ENCODE measurements at places on chromosomes 2 and 18. TPM values are rescaled to one million over a fixed set of nuclear protein-coding genes. Genes with fewer than 3 reads are reported as not detected.

The SMYD1 gene
- 325 TPM for total RNA-seq

The OSBPL6 gene
- 52.6 TPM for total RNA-seq

DNA sequence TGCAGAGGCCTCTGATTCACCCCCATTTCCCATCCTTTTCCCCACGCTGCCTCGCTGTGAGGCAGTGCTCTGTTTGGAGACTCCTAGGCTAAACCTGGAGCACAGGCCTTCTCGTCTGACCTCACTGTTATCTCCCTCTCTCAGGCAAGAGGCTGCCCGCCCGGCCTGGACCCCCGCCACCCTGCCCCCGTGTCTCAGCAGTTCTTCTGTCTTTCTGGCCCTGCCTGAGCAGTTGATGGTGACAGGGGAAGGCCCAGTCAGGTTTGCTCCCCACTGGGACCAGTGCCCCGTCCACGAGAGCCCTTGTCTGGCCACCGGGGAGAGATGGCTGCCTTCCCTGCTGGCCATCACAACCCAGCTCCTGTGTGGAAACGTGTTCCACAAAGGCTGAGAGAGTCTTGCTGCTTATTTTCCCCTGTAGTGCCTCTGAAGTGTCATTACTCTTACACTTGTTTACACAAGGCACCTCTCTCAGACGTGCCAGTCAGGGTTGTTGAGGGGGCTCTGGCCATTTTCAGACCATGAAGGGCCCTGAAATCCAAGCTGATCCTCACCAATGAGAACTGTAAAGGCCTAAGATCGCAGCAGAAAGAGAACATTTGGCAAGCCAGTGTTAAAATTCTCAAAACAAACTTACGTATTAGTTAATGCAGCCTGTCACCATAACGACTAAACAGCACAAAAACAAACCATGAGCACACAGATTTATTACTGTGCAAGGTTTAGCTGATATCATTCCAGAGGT lies 210.9 kb downstream of the NDUFA10 start:
- no peak for DNase-seq

- DNase-seq: no peak
Measured at GRCh38 chr2:235508371-235509160, 14.7 kb downstream of the AGAP1 start.

DNA sequence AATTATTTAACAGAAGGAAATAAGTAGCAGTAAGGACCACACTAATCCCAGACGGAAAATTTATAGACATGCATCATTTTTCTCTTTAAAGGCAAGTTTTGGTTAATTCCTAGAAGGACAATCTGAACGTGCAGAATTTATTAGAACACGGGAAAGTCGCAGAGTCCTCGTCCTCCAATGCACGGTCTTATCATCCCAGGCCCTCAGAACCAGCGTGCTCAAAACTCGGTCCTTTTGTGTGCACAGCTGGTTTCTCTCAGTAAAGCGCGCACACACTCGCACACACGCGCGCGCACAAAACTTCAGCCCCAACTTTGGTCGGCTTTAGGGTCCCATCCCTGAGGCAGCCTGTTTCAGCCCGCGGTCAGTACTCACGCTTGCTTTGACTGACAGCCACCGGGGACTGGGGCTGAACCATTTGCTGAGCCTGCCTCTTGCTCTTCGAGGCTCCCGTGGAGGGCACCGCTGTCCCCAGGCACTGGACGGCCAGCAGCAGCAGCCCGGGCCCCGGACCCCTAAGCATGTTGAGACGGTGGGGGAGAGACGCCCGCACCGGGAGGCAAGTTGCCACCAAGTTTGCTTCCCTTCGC lies 493 bp downstream of the FN1 start:
- DNase-seq: peak; percentile 54

GRCh38 chr2:12199491-12200211 lies 453.2 kb downstream of the LPIN1 start:
- DNase-seq: no peak

- no peak for DNase-seq
Measured at GRCh38 chr2:4047961-4048891, 344.9 kb downstream of the DCDC2C start.

GRCh38 chr2:39377226-39377939 lies 59.7 kb downstream of the MAP4K3 start:
- no peak for DNase-seq

DNA sequence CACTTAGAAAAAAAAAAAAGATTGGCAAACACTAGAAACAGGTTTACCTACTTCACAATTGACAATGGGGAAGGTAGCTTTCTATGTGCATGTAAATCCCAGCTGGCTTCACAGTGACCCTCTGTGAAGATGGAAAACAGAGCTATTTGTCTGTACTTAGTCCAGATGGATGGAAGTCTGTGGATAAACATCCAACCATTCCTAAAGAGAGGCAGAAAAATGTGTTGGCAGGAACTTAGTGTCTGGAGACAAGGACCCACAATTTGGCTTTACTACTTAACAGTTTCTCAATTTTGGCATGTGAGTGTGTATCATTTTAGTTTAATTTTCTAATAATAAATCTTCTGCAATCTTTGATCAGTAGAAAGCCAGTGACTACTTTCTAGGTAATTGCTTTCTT lies 154.4 kb downstream of the RAD51AP2 start:
- DNase-seq: no peak

DNA sequence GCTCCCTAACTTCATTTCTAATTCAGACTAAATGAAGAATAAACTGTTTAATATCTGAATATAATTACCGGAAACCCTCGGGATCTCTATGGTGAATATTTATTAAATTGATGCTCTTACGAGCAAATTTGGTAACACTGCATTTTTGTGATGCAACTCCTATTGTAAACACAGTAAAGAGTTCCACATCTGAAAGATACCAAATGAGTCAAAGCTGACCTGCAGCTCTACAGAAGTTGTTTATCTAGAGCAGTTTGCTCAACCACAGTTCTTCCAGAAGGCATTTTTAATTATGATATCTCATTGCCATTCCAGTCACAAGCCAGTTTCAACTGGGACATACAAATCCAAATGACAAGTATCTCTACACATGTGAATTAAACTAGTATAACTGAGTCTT lies 129.7 kb downstream of the PKP4 start:
- DNase-seq: no peak

DNA sequence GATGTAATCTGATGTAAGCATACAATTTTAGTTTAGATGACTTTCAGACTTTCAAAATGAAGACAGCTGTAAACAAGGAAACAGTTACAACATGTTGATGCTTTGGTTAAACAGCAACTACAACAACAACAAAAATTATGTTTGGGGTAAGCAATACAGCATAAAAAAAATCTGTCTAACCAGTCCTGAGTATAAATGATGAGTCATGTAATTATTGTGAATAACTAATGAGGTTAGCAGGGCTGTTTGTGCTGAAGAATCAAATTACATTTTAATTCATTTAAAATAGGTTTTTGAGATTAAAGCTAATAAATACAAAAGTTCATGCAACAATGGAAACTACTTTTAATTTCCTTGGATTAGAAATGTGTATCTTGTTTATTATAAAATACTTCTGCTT lies 266.9 kb downstream of the LRP1B start:
- DNase-seq: no peak

GRCh38 chr18:8424481-8424880 lies 184.8 kb upstream of the RAB12 start:
- no peak for DNase-seq

DNA sequence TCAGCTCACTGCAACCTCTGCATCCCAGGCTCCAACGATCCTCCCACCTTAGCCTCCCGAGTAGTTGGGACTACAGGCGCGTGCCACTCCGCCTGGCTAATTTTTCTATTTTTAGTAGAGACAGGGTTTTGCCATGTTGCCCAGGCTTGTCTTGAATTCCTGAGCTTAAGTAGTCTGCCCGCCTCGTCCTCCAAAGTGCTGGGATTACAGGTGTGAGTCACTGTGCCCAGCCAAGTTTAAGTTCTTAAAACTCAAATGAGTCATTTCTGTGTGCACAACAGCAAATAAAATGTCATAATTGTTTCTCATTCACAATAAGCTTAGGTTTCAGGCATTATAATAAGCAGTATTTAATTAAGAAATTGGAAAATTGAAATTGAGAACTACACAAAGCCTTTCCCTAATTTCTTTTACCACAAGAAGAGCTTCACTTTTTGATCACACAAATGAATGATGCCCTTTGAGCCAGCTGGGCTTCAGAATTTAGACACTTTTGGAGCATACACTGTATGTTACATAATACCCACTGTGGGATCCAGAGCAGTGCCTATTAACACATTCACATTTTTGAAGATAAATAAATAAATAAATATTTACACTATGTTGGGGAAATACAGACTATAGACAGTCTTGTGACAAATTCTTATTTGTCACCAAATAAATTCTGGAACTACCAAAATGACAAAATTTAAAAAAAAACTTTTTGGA lies 8.6 kb upstream of the ME2 start:
- no peak for DNase-seq

DNA sequence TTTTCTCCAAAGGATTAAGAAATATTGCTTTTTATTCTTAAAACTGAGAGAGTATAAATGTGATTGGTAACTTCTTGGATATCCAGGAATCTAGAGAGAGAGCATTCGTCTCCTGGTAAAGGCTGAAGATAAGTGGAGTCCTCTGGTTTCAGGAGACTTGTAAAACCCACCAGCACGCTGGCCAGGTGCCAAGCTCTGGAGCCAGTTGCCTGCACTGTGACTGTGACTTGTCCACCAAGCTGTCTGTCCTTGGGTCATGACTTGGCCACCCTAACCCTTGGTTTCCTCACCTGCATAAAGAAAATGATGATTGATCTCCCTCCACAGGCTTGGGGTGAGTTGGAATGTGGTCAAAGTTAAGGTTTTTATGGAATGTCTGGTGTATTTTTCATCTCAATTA lies 185.4 kb upstream of the NCKAP5 start:
- peak; percentile 17 for DNase-seq

DNA sequence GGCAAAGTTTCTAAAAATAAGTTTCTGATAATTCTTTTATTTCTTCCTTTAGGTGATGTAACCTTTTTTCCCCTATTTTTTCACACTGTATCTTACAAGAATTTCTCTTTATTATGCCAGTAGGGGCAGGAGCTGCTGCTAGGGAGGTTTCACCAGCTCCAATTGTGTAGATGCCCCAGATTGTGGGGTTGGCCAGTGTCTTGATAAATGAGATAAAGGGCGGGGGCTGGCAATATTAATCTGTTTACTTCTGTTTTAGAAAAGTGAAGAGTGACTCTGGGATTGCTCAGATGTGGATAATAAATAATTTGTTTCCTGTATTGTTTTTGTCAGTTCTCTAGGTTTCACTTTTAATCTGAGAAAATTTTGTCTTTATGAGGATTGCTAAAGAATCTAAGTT lies 190.4 kb downstream of the MC4R start:
- no peak for DNase-seq

The UCN gene
- not detected for total RNA-seq

The BOLL gene
- total RNA-seq: 3.9 TPM

DNA sequence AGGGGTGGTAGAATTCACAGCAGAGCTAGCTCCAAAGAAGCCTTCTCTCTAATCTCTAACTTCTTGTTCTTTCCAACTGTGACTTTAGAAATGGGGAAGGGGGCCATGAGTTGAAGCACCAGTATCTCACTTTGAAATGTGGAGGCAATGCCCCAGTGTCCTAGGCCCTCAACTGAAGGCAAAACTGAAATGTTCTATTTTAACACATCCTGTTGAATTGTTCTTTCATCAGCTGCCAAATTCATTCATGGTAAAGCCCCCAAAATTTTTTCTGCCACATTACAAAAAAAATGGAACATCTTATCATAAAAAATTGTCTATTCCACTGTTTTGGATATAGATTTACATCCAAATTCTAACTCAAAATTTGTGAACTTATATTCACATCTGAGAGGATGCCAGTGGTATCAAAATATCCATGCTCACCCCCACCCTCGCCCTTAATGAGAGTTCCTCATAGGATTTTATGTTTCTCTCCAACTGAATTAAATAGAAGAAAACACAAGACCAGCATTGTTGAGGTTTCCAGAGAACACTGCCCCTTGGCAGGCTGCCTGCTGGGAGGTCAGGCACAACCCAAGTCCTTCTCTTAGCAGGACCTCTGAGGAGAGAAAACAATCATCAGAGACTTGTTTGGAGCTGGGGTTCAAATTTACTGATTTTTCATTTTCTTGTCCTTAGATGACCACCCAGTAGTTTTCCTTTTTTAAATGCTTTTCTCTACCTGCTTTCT lies 147.4 kb upstream of the PGAP1 start:
- DNase-seq: peak; percentile 60

GRCh38 chr2:176415937-176416499 lies 146.8 kb downstream of the MTX2 start:
- DNase-seq: no peak

- peak; percentile 26 for DNase-seq
Measured at GRCh38 chr2:152038441-152038958, 60.3 kb downstream of the CACNB4 start.

DNA sequence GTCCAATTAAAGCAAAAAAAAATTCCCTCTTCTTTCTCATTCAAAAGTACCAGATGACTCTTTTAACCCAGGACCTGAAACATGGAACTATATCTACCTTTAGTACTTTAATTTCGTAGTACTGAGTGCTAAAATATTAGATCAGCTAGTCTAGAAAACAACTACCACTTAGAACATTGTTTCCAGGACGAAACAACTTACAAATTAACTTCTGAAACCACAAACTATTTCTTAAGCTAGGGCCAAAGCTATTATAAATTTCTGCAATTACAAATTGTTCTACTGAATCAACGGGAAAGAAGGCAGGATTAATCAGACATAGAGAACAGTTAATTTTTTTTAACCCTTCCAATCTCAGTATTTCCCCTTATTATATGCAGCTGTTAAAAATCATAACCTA lies 39.9 kb downstream of the DARS1 start:
- DNase-seq: no peak

The TCF23 gene
- 0.20 TPM for total RNA-seq

DNA sequence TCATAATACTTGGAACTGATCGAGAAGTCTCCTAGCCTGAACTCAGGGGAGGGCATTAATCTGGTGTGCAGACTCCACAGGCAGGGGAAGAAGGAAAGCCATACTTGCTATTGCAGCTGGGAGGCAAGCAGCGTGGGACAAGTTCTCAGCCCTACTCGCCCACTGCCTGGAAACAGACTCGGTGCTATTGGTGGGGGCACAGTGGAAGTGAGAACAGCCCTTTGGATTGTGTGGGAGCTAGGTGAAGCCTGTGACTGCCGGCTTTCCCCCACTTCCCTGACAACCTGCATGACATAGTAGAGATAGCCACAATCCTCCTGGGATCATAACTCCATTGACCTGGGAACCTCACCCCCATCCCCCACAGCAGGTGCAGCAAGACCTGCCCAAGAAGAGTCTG lies 301.3 kb downstream of the RIT2 start:
- DNase-seq: no peak

The PJVK gene
- 1.2 TPM for total RNA-seq

The CAPN14 gene
- total RNA-seq: not detected

Data from psoas muscle (tissue), 8 donors.